ENCODE measurements at places on chromosomes 1 and 21.

DNA sequence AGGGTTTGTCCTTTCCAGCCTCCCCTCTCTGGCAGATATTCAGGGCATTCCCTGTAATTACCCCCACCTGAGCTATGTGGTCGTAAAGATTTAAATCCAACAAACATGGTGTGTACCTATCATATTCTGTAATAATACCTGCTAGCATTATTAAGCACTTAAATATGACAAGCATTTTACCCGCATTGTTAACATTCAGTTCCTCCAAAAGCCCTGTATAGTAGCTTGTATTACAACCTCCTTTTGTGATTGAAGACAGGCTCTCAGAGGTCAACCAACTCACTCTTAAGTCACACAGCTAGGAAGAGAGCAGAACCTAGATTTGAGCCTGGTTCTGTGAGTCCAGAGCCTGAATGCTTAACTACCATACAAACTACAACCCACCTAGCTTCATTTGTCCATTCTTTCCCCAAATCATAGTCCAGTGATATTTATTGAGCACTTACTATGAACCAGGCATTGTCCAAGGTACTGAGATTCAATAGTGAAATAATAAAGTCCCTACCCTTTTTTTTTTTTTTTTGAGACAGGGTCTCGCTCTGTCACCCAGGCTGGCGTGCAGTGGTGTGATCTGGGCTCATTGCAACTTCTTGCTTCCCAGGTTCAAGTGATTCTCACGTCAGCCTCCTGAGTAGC, 13.8 kb upstream of the KDM4A start:
- DNase-seq = no peak

GRCh38 chr1:42450061-42450460, 5.8 kb downstream of the ZMYND12 start:
- DNase-seq = no peak

GRCh38 chr1:29455781-29456180, 219.5 kb downstream of the PTPRU start:
- no peak for DNase-seq

GRCh38 chr1:101064697-101065096, 39.1 kb upstream of the DPH5 start:
- DNase-seq = no peak

- no peak for DNase-seq
Measured at GRCh38 chr1:71561729-71562128, 480.9 kb upstream of the ZRANB2 start.

GRCh38 chr1:240309769-240310168, 218.1 kb downstream of the FMN2 start:
- DNase-seq = no peak

GRCh38 chr1:11384170-11384554, 94.8 kb upstream of the DISP3 start:
- DNase-seq = no peak

GRCh38 chr1:159917533-159918351, 7.6 kb downstream of the TAGLN2 start:
- no peak for DNase-seq

GRCh38 chr1:41540886-41541591, 56.6 kb upstream of the EDN2 start:
- no peak for DNase-seq

GRCh38 chr1:200838676-200839445, 33.9 kb upstream of the GPR25 start:
- no peak for DNase-seq

DNA sequence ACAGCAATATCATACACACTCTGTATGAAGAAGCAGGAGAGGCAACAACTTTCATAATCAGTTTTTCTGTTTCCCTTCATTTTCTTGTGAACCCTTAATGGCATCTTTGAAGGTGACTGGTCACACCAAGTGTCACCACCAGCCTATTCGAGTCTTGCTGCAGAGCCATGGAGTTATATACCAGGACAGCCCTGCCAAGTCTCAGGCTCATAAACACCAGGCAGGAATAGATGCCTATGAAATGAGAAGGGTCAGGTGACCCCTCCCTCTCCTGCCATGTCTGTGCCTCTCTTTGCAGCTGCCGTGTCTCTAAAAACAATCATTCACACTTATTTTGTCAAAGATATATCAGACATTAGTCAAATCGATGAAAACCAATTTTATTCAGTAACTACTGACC, 28.0 kb downstream of the NECAP2 start:
- no peak for DNase-seq

DNA sequence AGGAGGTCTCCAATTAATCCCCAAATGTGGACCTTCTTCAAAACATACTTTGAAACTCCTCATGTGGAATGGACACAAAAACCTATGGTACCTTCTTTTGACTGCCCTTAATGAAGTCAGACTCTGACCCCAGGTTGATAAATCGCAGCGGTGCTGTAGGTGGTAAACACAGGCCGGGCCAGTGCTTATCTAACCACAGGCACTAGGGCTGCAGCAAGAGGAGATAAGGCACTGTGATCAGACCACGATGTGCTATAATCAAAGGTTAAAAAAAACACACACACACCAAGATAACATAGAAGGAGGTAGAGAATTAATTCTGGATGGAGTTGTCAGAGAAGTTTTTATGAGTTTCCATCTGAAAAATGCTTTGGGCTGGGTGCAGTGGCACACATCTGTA, 52.3 kb upstream of the SIPA1L2 start:
- no peak for DNase-seq

GRCh38 chr1:156347331-156347730, 9.0 kb downstream of the TSACC start:
- DNase-seq = no peak

DNA sequence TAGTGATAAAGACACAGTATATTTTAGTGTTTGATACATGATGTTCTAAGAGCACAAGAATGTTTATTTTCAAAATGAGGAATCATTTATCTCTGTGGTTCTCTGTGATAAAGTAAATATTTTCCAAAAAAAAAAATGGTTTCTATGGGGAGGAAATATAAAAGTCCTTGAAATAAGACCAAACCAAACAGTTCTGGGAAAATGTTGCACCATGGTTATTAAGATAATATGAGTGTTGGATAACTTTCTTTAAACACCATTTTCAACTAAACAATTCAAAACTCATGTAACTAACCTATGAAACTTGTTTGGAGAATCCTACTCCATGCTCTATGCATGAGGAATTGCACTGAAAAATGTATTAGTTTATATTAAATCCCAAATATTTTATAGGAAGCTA, 184.6 kb downstream of the KCNT2 start:
- DNase-seq = no peak

DNA sequence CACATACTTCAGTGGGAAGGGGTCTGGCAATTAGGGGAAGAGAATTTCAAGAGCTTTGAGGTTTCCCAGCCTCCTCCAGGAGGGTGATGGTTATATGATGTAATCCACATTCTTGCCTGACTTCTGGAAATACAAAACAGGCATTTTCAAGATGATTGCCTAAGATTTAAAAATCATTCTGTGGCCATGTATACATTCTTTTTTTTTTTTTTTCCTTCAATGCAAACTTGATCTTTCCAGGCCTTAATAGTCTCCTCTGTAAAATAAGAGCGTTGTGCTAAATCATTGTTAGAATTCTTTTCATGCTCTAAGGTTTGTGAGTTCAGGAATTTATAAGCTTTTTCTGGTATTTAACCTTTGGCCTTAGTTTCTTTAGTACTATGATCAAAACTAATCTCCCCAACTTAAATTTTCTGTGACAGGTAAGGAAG, 192.3 kb upstream of the HMCN1 start:
- DNase-seq = no peak

DNA sequence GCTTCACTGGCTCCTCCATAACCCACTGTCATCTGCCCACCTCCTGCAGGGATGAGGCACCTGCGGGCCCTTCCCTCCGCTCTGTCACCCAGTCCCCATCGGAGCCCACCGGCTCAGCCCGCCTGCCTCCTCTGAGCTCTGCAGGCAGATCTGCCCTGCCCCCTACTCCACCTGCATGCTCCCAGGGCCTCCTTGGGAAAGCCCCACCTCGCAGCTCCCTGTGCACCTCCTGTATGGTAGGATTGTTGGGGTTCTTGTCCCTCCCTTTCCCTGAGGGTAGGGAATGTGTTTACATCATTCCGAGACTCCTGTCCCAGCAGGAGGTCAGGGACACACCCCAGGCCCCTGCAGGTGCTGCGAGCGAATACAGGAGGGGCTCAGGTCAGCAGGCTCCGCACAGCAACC, 50.5 kb downstream of the SIK1 start:
- no peak for DNase-seq

- DNase-seq = no peak
Measured at GRCh38 chr1:20846461-20847374, 59.6 kb upstream of the HP1BP3 start.

GRCh38 chr21:38925478-38925877, 119.7 kb downstream of the ETS2 start:
- DNase-seq = no peak

- no peak for DNase-seq
Measured at GRCh38 chr1:201137024-201137392, 10.0 kb upstream of the ASCL5 start.

DNA sequence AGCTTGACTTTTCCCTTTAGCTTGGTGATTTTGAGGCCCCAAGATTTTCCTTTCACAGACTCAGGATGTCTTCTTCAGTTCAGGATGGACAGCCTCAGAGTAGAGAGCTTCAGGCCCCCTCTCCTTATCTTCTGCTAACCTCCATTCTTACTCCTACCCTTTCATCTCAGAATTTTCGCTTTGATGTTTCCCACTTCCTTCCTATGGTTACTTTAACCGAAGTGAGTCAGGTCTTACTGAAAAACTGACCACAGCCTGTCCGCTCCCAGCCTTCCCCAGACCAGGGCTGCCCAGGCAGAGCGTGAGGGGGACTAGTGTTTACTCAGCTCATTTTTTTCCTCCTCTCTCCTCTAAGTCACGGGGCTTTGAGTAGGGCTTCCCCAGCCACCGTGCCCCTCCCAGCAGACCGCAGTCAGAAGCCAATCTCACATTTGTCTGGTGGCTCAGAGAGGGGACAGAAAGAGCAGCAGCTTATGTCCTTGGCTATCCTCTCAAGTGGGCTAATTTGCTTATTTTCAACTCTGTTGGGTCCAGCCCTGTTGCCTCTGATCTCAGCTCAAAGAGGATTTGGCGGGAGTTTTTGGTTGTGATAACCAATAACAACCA, 4.2 kb upstream of the IL19 start:
- DNase-seq = peak; percentile 72

DNA sequence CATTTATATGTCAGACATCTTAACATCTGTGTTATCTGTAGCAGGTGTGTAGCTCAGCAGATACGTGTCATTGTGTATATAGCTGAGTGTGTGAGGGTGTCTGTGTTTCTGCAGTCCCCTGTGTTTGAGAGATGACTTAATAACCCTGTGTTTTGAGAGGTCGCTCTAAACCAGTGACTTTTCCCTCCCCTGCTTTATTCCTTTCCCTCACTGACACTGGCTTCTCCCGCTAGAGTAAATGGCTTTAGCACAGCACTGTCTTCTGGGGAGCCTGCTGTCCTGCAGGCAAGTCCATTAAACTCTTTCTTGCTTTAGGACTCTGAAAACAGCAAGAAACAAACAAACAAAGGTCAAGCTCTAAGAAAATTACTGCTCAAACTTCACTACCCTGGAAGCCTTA, 53.0 kb downstream of the VANGL1 start:
- DNase-seq = no peak

GRCh38 chr1:220099826-220100225, 5.9 kb downstream of the IARS2 start:
- no peak for DNase-seq

DNA sequence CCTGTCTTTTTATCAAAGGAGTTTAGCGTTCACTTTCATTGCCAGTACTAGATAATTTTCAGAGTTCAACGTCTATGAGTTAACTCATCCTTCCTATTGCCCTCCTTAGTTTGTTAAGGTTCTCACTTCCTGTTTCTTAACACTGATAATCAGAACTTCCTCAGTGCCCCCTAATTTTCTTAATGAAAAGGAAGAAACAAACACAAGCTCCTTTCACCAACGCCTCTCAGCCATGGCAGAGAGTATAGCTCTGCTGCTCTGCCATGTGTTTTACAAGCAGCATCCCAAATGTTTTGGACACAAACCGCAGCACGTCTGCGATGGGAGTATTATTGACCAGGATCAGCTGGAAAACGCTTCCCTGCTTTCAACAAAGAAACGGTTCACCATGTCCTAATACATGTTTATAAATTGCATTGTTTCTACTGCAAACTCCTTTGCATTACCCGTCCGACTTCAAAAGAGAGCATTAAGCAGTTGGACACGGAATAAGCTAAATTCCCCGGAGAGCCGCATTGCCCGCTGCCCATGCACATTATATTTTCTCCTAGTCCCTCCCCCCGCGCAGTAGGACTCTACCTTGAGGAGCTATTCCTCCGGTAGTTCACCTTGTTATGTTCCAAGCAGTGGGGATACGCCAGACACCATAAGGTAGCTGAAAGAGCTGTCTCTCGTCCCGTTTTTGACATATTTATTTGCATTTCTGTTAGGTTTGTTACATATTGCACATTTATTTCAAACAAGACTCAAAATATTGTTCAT, 561 bp downstream of the OLFM3 start:
- DNase-seq = no peak

DNA sequence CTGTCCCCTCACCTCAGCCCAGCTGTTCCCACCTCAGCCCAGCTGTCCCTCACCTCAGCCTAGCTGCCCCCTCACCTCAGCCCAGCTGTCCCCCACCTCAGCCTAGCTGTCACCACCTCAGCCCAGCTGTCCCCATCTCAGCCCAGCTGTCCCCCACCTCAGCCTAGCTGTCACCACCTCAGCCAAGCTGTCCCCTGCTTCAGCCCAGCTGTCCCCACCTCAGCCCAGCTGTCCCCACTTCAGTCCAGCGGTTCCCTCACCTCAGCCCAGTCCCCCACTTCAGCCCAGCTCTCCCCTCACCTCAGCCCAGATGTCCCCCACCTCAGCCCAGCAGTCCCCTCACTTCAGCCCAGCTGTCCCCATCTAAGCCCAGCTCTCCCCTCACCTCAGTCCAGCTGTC, 88.4 kb upstream of the CSF3R start:
- DNase-seq = no peak

DNA sequence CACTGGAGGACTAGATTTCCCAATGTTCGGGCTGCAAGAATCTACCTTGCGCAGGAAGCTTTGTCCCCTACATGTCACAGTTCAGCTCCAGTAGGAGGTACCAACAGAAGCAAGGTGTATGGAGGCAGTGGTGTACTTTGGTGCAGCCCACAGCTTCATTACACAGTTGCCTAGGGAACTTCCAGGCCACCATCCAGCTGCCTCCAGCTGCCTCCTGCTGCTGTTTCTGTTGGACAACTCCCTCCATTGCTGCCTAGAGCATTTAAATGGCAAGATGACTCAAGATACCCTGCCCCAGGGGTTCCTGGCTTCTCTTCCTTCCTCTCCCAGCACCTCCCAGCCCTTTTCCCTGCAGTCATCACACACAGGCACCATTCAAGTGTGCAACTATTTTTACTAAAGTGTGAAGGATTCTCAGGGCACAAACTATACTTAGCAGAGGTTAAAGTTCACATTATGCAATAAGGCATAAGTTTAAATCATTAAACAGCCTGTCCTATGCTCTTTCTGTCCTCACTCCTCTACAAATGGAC, 39.0 kb upstream of the ATP1A1 start:
- no peak for DNase-seq

GRCh38 chr1:15207829-15208429, 39.1 kb upstream of the FHAD1 start:
- DNase-seq = no peak

- no peak for DNase-seq
Measured at GRCh38 chr1:48462716-48463302, 9.2 kb downstream of the SPATA6 start.

GRCh38 chr21:35136106-35136505, 87.0 kb upstream of the RUNX1 start:
- no peak for DNase-seq

GRCh38 chr1:181142096-181142958, 53.8 kb downstream of the IER5 start:
- DNase-seq = peak; percentile 84

- no peak for DNase-seq
Measured at GRCh38 chr1:10257851-10258250, 47.5 kb downstream of the KIF1B start.

- DNase-seq = no peak
Measured at GRCh38 chr1:76830373-76830772, 36.9 kb upstream of the ST6GALNAC5 start.
